Naive B cell (primary cell): ENCODE measurements at places on chromosomes 16 and 17. TPM values are rescaled to one million over a fixed set of nuclear protein-coding genes. Genes with fewer than 3 reads are reported as not detected.

TUBG1 gene
- 4.2 TPM for polyA plus RNA-seq

GRCh38 chr16:19555938-19556771 lies 652 bp downstream of the VPS35L start:
- H3K27ac ChIP-seq, result peak overlapping the region; percentile 97
- DNase-seq, result peak; percentile 14
- no peaks in the 10 kb centered on the region for H3K36me3 ChIP-seq
- peaks cover 13% of the 10 kb centered on the region for H3K4me1 ChIP-seq
- no peaks in the 10 kb centered on the region for H3K27me3 ChIP-seq

CHRNE gene
- 0.49 TPM for polyA plus RNA-seq

GRCh38 chr16:65790768-65791167 lies 575.7 kb upstream of the CDH5 start:
- no peak overlapping the region for H3K4me3 ChIP-seq
- H3K27ac ChIP-seq, result no peak overlapping the region
- no peak for DNase-seq

GRCh38 chr16:56691885-56692284 lies 9.6 kb downstream of the MT1X start:
- peaks cover 2% of the 10 kb centered on the region for H3K36me3 ChIP-seq
- no peaks in the 10 kb centered on the region for H3K4me1 ChIP-seq
- DNase-seq, result no peak
- no peak overlapping the region for H3K4me3 ChIP-seq
- peaks cover 33% of the 10 kb centered on the region for H3K27me3 ChIP-seq

- H3K36me3 ChIP-seq, result peaks cover 8% of the 10 kb centered on the region
- H3K4me3 ChIP-seq, result no peak overlapping the region
- no peak for DNase-seq
- peaks cover 5% of the 10 kb centered on the region for H3K4me1 ChIP-seq
- no peak overlapping the region for H3K27ac ChIP-seq
Measured at GRCh38 chr16:31400191-31400590, 7.1 kb downstream of the ITGAD start.

GRCh38 chr17:2406903-2407790 lies 6.3 kb upstream of the MNT start:
- H3K4me1 ChIP-seq, result peaks cover 14% of the 10 kb centered on the region
- no peak overlapping the region for H3K27ac ChIP-seq
- H3K4me3 ChIP-seq, result no peak overlapping the region

DNA sequence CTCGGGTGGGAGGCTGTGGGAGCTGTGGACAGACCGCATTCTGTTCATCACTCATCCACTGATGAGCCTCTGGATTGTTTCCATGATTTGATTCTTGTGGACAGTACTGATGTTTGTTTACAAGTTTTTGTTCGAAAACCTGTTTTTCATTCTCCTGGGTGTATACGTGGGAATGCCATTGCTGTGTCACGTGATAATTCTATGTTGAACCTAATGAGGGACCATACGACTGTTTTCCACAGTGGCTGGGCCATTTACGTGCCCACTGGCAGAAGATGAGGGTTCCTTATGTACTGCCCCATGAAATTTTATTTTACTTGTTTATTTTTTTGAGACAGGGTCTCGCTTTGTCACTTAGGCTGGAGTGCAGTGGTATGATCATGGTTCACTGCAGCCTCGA lies 2.6 kb upstream of the ALG1 start:
- no peaks in the 10 kb centered on the region for H3K27me3 ChIP-seq
- no peak for DNase-seq
- peaks cover 29% of the 10 kb centered on the region for H3K4me1 ChIP-seq
- H3K4me3 ChIP-seq, result no peak overlapping the region
- H3K36me3 ChIP-seq, result no peaks in the 10 kb centered on the region
- H3K27ac ChIP-seq, result no peak overlapping the region

- H3K4me3 ChIP-seq, result peak overlapping the region; percentile 93
- H3K27ac ChIP-seq, result peak overlapping the region; percentile 90
- peaks cover 30% of the 10 kb centered on the region for H3K4me1 ChIP-seq
- H3K27me3 ChIP-seq, result no peaks in the 10 kb centered on the region
Measured at GRCh38 chr17:28646039-28646754, 1.2 kb upstream of the BLTP2 start.

- no peak for DNase-seq
- H3K27me3 ChIP-seq, result no peaks in the 10 kb centered on the region
- no peak overlapping the region for H3K27ac ChIP-seq
- no peak overlapping the region for H3K4me3 ChIP-seq
- no peaks in the 10 kb centered on the region for H3K4me1 ChIP-seq
Measured at GRCh38 chr17:48148029-48148770, 40.6 kb downstream of the SNX11 start.

NIP7 gene
- 23.8 TPM for polyA plus RNA-seq

GRCh38 chr16:49414671-49415070 lies 41.1 kb downstream of the C16orf78 start:
- no peaks in the 10 kb centered on the region for H3K4me1 ChIP-seq
- no peak overlapping the region for H3K27ac ChIP-seq
- H3K27me3 ChIP-seq, result peaks cover 5% of the 10 kb centered on the region
- no peaks in the 10 kb centered on the region for H3K36me3 ChIP-seq
- no peak overlapping the region for H3K4me3 ChIP-seq
- DNase-seq, result no peak

GRCh38 chr16:56073508-56073907 lies 117.8 kb upstream of the GNAO1 start:
- DNase-seq, result no peak
- no peak overlapping the region for H3K4me3 ChIP-seq
- H3K4me1 ChIP-seq, result no peaks in the 10 kb centered on the region
- peaks cover 25% of the 10 kb centered on the region for H3K27me3 ChIP-seq

PRCD gene
- polyA plus RNA-seq, result 21.6 TPM

GRCh38 chr16:77408607-77409006 lies 26.2 kb downstream of the ADAMTS18 start:
- no peak overlapping the region for H3K27ac ChIP-seq
- H3K36me3 ChIP-seq, result no peaks in the 10 kb centered on the region
- no peak for DNase-seq
- no peaks in the 10 kb centered on the region for H3K4me1 ChIP-seq
- H3K4me3 ChIP-seq, result no peak overlapping the region
- H3K27me3 ChIP-seq, result peaks cover 29% of the 10 kb centered on the region

LLGL1 gene
- polyA plus RNA-seq, result 1.2 TPM

DNA sequence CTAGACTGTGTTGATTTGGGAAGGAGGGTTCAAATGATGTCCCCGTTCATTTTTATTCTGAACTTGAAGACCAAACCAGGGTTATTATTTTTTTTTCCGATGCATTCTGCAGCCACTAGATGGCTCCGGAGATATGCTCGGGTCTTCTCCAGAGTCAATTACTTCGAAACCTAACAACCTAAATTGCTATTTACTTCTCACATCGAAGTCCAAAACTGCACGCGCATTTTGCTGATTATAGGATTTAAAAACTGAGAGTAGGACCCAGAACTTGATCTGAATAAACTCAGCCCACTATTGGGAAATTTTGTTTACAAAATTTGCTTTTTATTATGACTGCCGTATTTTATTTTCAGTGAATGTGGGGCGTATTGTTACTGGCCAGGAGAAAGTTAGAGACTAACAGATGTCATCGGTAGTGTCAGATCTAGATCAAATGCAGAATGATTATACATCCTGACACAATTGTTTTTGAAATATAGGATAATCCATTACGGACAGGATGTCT lies 263.8 kb downstream of the HS3ST3A1 start:
- H3K27me3 ChIP-seq, result peaks cover 17% of the 10 kb centered on the region
- H3K36me3 ChIP-seq, result no peaks in the 10 kb centered on the region
- no peak overlapping the region for H3K27ac ChIP-seq
- peak; percentile 6 for DNase-seq

DNA sequence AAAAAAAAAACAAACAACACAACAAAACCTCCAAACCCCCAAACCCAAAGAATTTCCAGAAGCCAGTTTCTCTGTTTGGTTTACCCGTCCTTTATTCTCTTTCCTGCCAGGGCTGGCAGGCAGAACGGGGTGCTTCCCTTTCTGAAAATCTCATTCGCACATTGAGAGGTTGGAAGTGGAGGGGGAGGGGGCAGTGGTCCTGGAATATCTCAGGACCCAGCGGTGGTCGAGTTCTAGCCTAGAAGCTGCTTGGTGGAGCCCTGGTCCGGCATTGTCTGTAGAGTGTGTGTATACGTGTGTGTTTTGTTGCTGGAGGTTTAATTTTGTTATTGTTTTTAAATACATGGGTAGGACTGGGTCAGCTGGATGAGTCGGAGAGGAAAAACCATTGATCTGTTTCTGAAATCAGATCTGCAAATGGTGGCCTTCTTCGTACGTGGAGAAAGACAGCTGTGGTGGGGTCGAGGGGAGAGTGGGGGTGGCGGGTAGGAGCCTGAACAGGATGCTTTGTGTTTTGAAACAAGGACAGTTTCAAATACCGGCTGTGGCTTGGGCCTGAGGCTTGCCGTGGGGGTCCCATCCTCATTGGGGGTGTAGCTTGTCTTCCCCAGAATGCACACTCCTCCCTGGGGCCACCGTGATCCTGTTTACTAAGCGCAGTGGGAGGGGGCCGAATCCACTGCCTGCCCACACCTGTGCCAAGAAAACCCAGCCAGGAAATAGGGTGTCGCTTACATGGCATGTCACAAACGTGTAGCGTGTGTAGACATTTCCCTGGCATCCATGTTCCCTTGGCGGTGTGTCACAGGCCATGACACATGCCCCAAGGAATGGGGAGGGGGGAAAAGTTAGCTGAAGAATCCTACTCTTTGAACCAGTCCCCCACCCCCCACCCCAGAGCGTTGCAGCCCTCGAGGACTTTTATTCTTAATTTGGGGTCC lies 1.6 kb downstream of the CMIP start:
- DNase-seq, result no peak
- H3K27ac ChIP-seq, result peak overlapping the region; percentile 85
- no peaks in the 10 kb centered on the region for H3K27me3 ChIP-seq
- H3K4me1 ChIP-seq, result peaks cover 64% of the 10 kb centered on the region
- H3K36me3 ChIP-seq, result peaks cover 5% of the 10 kb centered on the region

DNA sequence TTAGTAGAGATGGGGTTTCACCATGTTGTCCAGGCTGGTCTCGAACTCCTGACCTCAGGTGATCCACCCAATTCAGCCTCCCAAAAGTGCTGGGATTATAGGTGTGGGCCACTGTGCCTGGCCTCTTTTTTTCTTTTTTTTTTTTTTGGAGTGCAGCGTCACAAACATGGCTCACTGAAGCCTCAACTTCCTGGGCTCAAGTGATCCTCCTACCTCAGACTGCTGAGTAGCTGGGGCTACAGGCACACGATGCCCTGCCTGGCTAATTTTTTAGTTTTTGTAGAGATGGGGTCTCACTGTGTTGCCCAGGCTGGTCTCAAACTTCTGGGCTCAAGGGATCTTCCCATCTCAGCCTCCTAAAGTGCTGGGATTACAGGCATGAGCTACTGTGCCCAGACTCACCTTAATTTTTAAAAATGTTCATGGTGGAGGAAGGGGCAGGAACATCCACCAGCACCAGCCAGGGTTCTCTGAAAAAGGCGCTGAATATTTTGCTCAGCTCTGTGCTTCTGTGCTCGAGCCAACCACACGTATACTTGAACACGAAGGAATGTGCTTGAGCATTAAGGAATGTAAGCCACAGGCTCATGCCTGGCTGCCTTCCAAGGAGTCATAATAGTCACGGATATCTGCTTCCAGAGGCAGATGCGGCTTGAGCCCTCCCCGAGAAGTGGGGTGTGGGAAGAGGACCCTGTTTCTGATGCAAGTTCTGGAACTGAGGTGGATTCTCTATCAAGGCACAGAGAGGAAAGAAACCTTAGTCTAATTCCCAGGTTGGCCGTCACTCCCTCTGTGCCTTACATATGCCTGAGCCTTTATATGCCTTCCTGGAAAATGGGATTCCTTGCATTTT lies 65.5 kb upstream of the CREBBP start:
- H3K36me3 ChIP-seq, result no peaks in the 10 kb centered on the region
- peaks cover 11% of the 10 kb centered on the region for H3K27me3 ChIP-seq
- no peaks in the 10 kb centered on the region for H3K4me1 ChIP-seq
- H3K4me3 ChIP-seq, result no peak overlapping the region
- no peak for DNase-seq

- H3K27me3 ChIP-seq, result no peaks in the 10 kb centered on the region
- no peak overlapping the region for H3K27ac ChIP-seq
- DNase-seq, result no peak
- peaks cover 28% of the 10 kb centered on the region for H3K4me1 ChIP-seq
- H3K4me3 ChIP-seq, result no peak overlapping the region
- no peaks in the 10 kb centered on the region for H3K36me3 ChIP-seq
Measured at GRCh38 chr16:81650982-81651562, 128.0 kb upstream of the PLCG2 start.

DNA sequence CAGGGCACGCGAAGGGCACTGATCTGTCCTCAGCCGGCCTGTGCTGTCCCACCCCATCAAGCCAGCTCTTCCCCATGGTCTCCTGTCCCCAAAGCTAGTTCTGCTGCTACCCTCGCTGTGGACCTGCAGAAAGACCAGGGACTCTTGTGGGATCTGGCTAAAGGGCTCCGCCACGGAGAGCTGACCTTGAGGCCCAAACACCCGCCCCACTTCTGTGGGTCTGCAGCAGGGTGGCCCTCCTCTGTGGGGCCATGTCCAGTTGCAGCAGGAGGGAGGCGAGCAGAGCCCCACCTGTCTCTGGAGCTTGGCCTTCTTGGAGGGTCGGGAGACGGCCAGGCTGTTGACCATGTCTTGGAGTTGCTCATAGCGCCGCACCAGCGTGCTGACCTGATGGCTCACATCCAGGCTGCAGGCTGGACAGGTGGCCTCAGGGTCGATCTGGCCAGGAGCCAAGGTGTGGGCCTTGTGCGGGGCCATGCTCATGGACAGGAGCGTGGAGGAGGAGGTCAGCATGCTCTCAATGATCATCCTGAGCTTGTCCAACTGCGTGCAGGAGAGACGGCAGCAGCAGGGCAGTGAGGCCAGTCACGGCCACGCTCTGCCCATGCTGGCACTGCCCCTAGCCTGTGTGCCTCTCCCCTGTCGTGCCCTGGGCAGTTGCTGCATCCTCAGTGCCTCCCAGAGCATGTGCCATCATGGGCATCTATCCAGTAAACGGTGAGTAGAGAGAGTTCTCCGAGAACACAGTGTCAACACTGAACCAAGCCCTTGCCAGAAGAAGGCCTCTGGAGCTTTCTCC lies 16.6 kb downstream of the UBALD2 start:
- DNase-seq, result no peak
- no peak overlapping the region for H3K27ac ChIP-seq
- peaks cover 4% of the 10 kb centered on the region for H3K4me1 ChIP-seq
- peaks cover 5% of the 10 kb centered on the region for H3K27me3 ChIP-seq

DNA sequence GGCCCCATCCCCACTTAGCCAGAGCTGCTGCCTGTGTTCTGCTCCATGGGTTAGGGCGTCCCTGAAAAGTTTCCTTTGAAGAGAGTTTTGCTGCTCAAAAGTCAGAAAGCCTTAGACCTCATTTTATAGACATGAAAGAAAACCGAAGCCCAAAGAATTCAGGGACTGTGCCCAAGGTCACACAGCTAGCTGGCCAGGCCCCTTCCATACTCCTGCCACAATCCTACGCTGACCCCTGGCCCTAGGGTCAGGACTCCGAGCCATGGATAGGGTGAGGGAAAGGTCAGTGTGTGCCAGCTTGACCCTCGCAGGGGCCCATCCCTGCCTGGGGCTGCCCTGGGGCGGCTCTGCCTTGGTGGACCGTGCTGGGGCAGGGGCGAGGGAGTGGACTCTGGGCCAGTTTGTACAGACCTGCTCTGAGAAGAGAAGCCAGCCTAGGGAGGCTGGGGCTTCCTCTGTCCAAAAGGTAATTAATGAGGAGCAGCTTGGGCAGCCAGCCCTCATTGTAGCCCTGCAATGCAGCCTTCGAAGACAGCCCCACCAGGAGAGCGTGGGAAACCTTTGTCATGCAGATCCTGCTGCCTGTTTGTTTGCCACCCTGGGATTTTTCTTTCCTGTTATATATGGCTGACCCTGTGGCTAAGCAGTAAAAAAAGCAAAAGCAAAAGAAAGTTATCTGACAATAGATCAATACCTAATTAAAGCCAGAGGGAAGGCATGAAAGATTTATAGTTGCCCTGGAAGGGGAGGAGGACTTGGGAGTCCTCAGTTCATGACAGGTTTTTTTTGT lies 37.4 kb downstream of the RHBDL3 start:
- H3K4me3 ChIP-seq, result no peak overlapping the region
- no peak for DNase-seq
- no peak overlapping the region for H3K27ac ChIP-seq
- H3K27me3 ChIP-seq, result peaks cover 20% of the 10 kb centered on the region
- H3K4me1 ChIP-seq, result no peaks in the 10 kb centered on the region
